GM04503 (cell line): ENCODE measurements at places on chromosomes 1 and 21.
A peak's percentile ranks its signal among the peaks of the same experiment; 100 is the strongest.

DNA sequence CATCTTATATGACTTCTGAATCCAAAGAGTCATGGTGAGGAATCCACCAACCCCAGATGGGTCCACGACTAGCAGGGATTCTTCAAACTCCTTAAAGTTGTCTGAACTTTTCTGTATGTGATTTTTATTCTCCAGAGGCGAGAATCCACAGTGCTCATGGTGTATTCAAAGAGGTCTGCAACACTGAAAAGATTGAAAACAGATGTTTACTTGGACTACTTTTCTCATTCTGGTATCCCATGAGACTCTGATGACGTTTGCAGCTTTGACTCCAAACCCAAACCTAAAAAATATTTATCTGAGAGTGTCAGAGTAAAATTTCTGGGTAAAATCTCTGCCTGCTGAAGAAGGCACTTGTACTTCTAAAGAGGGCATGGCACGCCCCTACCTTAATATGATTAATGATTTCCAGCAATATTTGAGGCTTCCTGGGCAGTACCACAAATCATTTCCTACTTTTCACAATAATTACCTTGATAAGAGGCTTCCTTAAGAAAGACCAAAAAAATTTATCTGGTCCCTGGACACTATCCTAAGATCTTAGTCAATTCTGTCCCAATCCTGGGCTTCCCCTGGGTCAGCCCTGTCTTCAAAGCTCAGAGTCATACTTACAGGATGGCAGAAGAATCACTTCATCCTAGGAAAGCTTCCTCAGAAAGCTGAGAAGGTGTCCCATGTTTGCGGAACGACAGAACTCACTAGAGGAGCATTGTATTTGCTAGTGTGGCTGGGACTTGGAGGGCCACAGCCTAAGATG, 76.5 kb upstream of the MAP10 start:
- DNase-seq, result peak; percentile 77

DNA sequence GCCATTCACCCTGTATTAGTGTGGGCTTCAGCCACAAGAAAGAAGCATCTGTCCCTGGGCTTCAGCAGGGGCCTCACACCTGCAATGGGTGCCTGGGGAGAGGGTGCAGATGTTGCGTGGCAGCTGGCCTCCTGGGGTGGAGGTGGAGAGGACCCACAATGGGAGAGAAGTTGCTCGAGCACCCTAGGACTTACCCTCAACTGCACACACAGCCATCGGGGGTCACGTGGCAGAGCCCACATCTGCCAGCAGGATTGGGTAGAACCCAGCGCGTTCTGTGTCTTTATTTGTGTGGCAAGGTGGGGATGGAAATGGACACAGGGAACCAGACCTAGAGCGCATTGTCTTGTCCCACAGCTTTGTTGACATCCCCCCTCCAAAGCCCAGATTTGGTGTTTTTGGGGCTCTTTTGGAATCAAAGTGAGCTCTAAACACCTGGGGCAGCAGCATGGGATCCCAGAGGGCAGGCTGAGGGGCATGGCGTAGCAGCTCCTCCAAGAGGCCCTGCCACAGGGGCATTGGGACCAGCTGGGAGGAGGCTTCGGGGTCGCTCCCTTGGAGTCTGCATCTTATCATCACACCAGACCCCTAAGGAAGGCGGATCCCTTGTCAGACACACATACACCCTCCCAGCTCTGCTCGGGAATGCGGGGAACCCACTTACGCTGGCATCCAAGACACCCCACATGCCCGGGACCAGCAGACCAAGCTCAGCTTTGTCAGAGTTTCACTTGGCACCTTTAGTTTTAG, 5.1 kb downstream of the ABCG1 start:
- DNase-seq, result no peak

DNA sequence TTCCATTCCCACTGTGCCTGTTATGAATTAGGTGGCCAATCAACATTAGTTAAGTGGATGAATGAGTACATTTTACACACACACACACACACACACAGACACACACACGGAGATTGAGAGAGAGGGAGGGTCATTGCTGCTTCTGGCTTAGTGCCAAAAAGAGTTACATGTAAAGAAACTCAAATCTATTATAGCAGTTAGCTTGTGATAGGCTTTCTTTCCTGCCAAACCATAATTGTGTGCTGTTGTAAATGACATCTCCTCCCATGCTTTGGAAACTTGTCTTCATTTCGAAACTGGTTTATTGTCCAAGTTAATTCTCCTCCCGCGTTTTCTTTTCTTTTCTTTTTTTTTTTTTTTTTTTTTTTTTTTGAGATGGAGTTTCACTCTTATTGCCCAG, 1.4 kb upstream of the MT1HL1 start:
- no peak for DNase-seq

DNA sequence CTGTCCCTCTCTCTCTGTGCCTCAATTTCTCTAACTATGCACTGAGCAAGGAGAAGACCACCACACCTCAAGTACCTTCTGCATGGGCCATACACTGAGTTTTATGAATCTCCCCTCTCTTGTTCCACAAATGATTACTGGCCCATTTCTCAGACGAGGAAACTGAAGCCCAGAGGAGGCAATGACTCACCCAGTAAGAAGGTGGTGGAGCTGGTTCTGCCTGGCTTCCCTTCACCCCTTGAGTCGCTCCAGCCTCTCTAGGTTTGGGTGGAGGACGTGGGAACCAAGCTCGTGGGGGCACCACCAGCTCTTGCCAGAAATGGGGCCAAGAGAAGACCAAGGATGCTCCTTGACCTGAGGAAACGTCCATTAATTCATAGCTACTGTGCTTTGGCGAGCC, 21.3 kb upstream of the RUNX3 start:
- DNase-seq, result no peak

GRCh38 chr21:46000182-46000730, 18.7 kb downstream of the COL6A1 start:
- no peak for DNase-seq

GRCh38 chr1:53552146-53552861, 93.1 kb downstream of the DMRTB1 start:
- no peak for DNase-seq

DNA sequence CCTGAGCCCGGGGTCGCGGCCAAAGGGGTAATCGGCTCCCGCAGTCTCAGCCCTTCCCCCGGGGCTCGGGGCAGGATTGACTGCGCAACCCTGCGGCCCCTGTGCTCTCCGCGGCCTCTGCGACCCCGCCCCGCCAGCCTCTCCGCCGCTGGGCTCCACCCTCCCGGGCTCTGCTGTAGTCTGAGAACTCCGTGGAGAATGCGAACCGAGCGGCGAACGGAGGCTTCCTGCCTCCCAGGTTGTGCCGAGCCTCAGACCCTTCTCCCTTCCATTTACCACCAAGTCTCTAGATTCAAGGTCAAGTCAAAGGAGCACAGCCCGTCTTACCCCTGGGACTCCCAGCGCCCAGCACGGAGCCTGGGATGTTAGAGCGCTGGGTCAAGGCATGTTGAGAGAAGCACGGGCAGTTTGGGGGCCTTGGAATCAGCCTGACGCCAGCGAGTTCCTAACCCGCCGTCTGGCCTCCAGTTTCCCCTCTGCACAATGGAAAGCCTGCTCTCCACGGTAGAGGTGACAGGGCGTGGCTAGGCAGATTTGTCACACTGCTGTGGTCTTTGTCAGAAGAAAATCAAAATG, 3.0 kb downstream of the ATP2B4 start:
- DNase-seq, result no peak

DNA sequence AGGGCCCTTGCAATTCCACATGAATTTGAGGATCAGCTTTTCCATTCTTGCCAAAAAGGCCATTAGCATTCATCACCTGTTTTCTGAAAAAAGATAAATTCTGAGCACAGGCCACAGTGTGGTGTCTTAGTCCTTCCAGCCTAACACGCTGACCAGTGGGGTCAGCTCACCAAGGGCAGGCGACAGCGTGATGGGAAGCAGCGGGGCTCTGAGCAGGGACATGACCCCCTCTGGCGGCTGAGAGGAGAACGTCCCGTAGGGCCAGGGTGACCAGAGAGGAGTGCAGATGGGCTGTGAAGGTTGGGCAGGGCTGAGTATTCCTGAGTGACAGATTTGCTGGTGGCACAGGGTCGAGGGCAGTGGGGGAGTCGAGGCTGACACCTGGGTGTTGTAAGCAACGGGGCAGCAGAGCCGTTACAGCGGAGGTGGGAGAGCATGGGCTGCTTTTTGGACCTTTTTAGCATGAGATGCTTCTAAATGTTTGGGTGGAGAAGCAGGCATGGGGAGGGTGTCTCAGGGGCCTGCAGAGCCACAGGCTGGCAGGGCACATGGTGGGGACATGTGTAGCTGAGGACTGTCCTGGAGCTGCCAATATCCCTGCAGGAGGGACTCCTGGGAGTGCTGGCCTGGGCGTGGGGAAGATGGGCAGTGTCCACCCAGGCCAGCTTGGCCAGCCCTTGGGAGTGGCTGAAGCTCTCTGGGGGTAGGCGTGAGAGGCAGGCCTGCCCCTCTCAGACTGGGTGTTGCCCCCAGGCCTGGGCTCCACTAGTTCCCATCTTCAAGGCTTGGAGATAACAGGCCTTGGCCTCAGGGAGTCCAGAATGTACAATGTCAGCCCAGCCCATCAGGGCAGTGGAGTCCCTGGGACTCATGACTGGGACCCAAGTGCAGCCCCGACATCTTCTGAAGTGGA, 8.6 kb upstream of the CALML6 start:
- DNase-seq, result no peak

DNA sequence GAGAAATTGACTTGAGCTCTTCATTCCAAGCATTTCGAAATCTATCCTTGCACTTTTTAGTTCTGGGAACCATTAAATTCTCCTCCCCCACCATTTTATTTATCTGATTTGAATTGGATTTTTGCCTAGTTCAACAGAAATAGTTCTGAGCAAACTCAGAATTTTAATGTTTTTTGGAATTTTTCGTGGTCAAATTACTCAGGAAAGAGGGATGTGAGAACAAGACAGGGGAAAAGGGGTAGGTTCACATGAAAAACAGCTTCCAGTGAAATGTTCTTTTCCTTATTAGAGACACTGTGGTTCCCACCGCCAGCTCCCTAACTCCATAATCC, 5.7 kb upstream of the ZNF697 start:
- peak; percentile 50 for DNase-seq
